Renal cortex interstitium (tissue), 15 donors: ENCODE measurements at places on chromosomes 5 and 9. TPM values are rescaled to one million over a fixed set of nuclear protein-coding genes. Genes with fewer than 3 reads are reported as not detected.

Gene LHX6
- polyA plus RNA-seq, result 3.5 TPM

Gene PCBD2
- polyA plus RNA-seq, result 12.2 TPM

Gene PCDHA10
- polyA plus RNA-seq, result 0.91 TPM

Gene FSD1L
- 9.6 TPM for polyA plus RNA-seq

Gene ZFP2
- 7.9 TPM for polyA plus RNA-seq

Gene LCN15
- polyA plus RNA-seq, result 0.16 TPM

Gene CDC42SE2
- 53.9 TPM for polyA plus RNA-seq

Gene OGN
- polyA plus RNA-seq, result 75.8 TPM

Gene CNTNAP3B
- 20.2 TPM for polyA plus RNA-seq

Gene CCDC180
- 16.5 TPM for polyA plus RNA-seq

Gene NACC2
- 9.4 TPM for polyA plus RNA-seq

Gene SLC34A1
- polyA plus RNA-seq, result 315 TPM

Gene INSL6
- polyA plus RNA-seq, result 1.1 TPM

Gene PCDHGA5
- polyA plus RNA-seq, result 2.1 TPM

Gene LIX1
- 3.8 TPM for polyA plus RNA-seq

Gene CD274
- 1.2 TPM for polyA plus RNA-seq
